ENCODE measurements at places on chromosomes 1 and 21.

DNA sequence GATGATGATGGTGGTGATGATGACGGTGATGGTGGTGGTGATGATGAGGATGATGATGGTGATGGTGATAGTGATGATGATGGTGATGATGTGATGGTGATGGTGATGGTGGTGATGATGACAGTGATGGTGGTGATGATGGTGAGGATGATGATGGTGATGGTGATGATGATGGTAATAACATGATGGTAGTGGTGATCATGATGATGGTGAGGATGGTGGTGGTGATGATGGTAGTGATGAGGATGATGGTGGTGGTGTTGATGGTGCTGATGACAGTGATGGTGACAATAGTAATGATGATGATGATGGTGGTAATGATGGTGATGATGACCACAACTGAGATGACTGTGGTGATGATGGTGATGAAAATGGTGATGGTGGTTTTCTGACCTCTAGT, 4.9 kb downstream of the ACTRT2 start:
- DNase-seq, result no peak

DNA sequence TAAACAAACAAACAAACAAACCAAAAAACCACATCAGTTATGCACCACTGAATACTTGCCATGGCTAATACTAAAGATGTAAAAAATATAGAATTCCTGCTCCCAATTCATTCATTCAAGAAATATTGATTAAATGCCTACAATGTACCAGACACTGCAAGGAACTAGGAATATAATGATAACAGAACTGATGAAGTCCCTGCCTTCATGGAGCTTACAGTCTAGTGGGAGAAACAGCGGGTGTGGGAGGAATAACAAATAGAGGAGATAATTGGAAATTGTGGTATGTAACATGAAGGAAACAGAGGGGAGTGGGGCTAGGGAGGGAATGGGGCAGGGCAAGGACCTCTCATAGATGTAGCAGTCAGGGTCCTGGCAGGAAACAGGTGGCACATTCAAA, 58.6 kb upstream of the NBL1 start:
- no peak for DNase-seq

- DNase-seq, result no peak
These were observed 7.6 kb upstream of the RXRG start for GRCh38 chr1:165452336-165453130.

DNA sequence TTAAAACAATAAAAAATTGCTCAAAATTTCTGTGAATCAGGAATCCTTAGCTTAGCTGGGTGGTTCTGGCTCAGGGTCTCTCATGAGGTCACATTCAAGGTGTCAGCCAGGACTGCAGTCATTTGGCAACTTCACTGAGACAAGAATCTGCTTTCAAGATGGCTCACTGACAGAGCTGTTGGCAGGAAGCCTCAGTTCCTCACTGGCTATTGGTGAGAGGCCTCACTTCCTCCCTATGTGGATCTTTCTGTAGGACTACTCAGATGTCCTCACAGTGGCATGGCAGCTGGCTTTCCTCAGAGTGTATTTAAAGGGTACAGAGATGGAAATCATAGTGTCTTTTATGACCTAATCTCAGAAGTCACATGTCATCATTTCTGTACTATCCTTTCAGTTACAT, 785.7 kb downstream of the ADGRL2 start:
- DNase-seq, result no peak

GRCh38 chr1:37274938-37275631, 199.3 kb upstream of the ZC3H12A start:
- DNase-seq, result no peak

DNA sequence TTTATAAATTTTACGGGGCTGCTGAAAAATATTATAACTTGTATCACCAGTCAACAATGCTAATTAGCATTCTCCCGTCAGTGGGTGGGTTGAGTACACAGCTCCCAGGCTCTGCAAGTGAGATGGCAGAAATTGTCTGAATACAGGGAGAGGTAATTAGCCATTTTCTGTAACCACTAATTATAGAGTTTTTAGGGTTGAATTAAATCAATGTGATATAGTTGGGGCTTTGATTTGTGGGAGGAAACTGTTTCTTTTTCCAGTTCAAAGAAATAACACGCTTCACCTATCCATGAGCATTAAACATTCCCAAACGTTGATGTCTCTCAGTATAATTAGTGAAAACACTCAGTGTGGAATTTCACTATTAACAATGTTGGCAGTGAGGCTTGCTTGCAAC, 1.5 kb downstream of the VANGL1 start:
- DNase-seq, result no peak

DNA sequence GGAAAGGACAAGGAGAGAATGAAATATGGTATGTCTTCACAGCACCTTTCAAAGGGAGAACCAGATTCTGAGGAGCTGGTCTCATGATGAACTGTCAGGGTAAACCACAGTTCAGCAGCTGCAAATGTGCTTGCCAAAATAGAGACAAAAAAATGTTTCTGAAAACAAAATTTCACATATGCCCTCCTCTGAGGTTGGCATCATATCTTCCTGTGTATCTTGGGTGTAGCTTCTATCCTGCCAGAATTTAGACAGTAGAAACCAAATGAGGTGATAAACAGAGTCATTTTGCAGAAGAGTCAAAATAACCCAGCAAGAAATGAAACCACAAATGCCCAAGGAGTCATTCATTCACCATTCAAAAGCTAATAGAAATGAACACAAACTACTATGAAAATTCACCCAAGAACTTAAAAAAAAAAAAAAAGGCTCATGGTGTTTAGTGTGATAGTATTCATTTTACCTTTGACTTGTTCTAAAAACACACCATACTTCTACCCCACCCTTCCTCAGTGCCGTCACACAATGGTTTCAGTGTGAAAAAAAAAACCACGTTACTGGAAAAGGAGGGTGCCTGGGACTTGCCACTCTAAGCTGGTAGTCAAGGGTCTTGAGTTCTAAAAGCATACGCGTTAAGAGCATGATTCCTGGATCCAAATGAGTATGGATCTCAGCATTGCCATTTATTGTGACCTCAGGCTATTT, 18.5 kb downstream of the SELL start:
- no peak for DNase-seq
